ENCODE measurements at places on chromosomes 16 and 17. TPM values are rescaled to one million over a fixed set of nuclear protein-coding genes. Genes with fewer than 3 reads are reported as not detected.

CACNG3 gene
- not detected for total RNA-seq

- H3K27ac ChIP-seq = no peak overlapping the region
- H3K36me3 ChIP-seq = peaks cover 6% of the 10 kb centered on the region
- no peaks in the 10 kb centered on the region for H3K27me3 ChIP-seq
- no peak for DNase-seq
Observed at GRCh38 chr17:39706921-39707337, 7.1 kb downstream of the ERBB2 start.

TP53TG3 gene
- total RNA-seq = not detected

DNA sequence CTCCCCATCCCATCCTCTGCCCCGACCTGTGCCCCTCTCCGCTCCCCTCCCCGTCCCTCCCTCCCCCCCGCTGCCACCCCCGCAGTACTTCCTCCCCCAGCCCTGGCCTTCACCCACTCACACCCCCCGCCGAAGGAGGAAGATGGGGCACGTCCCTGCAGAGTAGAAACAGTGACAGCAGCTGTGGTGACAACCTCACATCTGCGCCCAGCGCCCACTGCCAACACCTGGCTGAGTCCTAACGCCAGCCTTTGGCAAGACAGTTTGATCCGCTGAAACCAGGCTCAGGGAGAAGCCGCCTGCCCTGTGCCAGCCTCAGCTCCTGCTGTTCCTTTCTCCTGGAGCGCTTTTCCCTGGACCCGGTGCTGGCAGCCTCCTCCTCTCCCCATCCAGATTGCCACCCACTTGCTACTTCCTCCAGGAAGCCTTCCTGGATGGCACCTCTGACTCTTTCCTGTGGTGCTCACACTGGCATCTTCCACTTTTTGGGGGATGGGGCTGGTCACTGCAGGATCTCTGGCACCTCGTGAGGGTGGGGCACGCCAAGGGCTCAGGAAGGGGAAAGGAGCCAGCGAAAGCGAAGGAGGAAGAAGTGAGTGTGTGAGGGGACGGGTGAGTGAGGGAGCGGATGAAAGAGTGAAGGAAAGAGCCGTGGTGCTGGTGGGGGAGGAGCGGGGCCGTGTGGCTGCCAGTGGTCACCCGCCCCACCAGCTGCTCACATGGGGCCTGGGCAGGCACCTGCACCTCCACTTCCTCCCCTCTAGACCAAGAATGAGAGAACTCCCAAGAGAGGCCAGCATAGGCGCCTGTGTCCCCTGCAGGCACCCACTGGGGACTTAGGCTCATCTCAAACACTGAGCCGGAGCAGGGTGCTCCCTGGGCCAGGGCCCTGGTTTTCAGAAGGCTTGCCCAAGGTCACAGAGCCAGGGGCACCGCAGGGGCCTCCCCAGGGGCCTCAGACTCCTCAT lies 27.0 kb downstream of the ZFPM1 start:
- no peaks in the 10 kb centered on the region for H3K4me1 ChIP-seq
- no peak overlapping the region for H3K27ac ChIP-seq
- no peaks in the 10 kb centered on the region for H3K27me3 ChIP-seq
- H3K4me3 ChIP-seq = no peak overlapping the region
- no peaks in the 10 kb centered on the region for H3K36me3 ChIP-seq

CMTR2 gene
- total RNA-seq = 12.2 TPM

All from aorta (tissue), 5 donors.